ENCODE measurements at places on chromosomes 11 and 22. TPM values are rescaled to one million over a fixed set of nuclear protein-coding genes. Genes with fewer than 3 reads are reported as not detected.

Gene GAL3ST1
- total RNA-seq: 0.07 TPM

Gene OR52E8
- not detected for total RNA-seq

Gene HTR3B
- not detected for total RNA-seq

Gene TRPM5
- not detected for total RNA-seq

Gene TRIM29
- total RNA-seq: 1,029 TPM

Gene OR2D3
- not detected for total RNA-seq

Gene SMIM38
- 0.21 TPM for total RNA-seq

Gene KCNE3
- 0.43 TPM for total RNA-seq

Gene SHANK2
- 2.7 TPM for total RNA-seq

Gene CAPN5
- total RNA-seq: 2.1 TPM

Gene TRIM51
- total RNA-seq: not detected

Gene NAT10
- 17.1 TPM for total RNA-seq

Gene RTN4RL2
- total RNA-seq: under 0.01 TPM

Gene CNGA4
- total RNA-seq: 0.07 TPM

Gene HPX
- total RNA-seq: 1.00 TPM

Gene ASCL2
- total RNA-seq: 0.21 TPM

Gene PGA5
- total RNA-seq: not detected
